ENCODE measurements at places on chromosomes 5 and 9. TPM values are rescaled to one million over a fixed set of nuclear protein-coding genes. Genes with fewer than 3 reads are reported as not detected.

DNA sequence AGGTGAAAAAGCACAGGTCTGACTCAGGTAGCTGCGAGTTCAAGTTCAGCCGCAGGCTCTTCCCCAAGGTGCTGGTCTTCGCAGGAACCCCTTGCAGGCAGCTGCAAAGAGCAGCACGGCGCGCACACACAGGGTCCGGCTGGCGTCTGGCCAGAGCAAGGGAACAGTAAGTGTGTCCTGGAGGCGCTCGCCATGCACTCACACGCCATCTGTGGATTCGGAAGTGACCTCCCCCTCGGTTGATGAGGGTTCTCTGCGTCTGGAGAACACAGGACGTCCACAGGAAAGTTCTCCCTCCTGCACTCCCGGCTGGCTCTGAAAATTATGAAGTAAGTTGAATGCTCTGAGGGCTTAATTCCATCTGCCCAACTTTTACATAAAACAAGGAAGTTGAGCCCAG lies 14.0 kb upstream of the EGFL7 start:
- no peak overlapping the region for H3K4me3 ChIP-seq
- no peaks in the 10 kb centered on the region for H3K4me1 ChIP-seq
- no peaks in the 10 kb centered on the region for H3K36me3 ChIP-seq
- H3K27ac ChIP-seq = no peak overlapping the region
- DNase-seq = no peak

DNA sequence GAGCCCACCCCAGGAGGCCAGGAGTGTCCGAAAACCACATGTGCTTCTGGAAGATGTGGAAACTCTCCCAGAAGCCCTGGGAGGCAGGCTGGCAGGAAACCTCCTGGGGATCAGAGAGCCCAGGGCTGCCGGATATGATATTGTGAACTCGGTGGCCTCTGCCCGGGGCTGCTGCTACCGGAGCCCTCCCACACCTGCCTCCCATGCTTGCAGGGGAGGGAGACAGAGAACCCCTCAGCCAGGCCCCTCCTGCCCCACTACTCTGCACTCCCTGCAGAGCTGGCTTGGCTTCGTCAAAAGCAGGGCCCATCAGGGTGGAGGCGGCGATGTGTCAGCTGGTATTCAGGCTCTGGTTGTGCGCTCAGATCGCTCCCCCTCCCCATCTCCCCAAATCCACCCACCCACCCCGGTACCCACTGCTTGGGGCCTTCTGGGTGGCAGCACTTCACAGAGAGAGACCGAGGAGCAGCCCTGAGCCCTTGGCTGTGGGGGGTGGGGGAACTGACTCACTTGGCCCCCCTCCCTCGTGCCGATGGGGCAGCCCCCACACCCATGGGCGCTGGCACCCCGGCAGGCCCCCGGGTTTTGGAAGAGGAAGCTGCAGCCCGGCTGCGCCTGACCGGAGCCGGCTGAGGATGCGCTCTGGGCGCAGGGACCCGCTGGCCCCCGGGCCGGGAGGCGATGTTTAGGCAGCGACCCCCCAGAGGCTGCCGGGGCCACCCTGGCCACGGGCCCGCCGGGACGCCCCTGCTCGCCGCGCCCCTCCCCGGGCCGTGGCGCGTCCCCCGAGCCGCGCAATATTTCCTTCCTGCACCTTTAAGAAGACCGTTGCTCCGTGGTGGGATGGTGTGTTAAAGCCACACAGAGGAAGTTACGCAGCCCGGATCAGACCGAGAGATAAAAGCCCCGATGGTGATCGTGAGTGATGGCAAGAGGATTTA lies 786 bp upstream of the NTNG2 start:
- no peak for DNase-seq
- peak overlapping the region; percentile 73 for H3K4me3 ChIP-seq
- no peak overlapping the region for H3K27ac ChIP-seq
- H3K36me3 ChIP-seq = no peaks in the 10 kb centered on the region

DNA sequence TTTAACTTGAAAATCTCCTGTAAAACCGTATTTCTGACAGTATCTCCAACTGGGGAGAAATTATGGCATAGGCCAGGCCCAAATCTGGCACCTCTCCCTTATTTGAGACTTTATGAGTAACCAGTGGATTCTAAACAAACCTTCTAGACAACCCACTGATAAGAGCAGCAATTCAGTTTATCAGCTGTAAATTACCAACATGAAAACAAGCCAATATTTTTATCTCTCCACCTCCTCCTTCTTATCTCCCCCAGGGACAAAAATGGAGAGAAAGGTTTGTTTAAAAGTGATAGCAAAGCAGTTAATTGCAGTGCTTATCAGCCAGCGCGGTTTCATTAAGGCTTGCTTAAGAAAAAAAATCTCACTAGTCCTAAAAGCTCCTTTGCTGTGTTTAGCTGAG lies 53.8 kb downstream of the KCNV2 start:
- no peak overlapping the region for H3K27ac ChIP-seq
- no peaks in the 10 kb centered on the region for H3K4me1 ChIP-seq
- no peak overlapping the region for H3K4me3 ChIP-seq
- no peaks in the 10 kb centered on the region for H3K27me3 ChIP-seq
- DNase-seq = no peak

- no peaks in the 10 kb centered on the region for H3K27me3 ChIP-seq
- H3K4me1 ChIP-seq = no peaks in the 10 kb centered on the region
- no peak overlapping the region for H3K27ac ChIP-seq
- no peak overlapping the region for H3K4me3 ChIP-seq
Measured at GRCh38 chr5:157175071-157175612, 5.5 kb upstream of the ITK start.

GRCh38 chr9:38727497-38728001 lies 7.6 kb upstream of the FAM240B start:
- no peak overlapping the region for H3K4me3 ChIP-seq
- peak overlapping the region; percentile 9 for H3K27ac ChIP-seq
- DNase-seq = peak; percentile 81
- H3K36me3 ChIP-seq = no peaks in the 10 kb centered on the region
- no peaks in the 10 kb centered on the region for H3K4me1 ChIP-seq

GRCh38 chr5:156800929-156801328 lies 49.2 kb upstream of the PPP1R2B start:
- peak overlapping the region; percentile 84 for H3K27ac ChIP-seq
- H3K4me3 ChIP-seq = no peak overlapping the region
- DNase-seq = peak; percentile 43
- peaks cover 3% of the 10 kb centered on the region for H3K36me3 ChIP-seq
- H3K4me1 ChIP-seq = peaks cover 12% of the 10 kb centered on the region

Gene ARL10
- total RNA-seq = 7.9 TPM

- H3K4me3 ChIP-seq = peak overlapping the region; percentile 19
- no peaks in the 10 kb centered on the region for H3K36me3 ChIP-seq
- peak; percentile 88 for DNase-seq
- H3K4me1 ChIP-seq = no peaks in the 10 kb centered on the region
- no peaks in the 10 kb centered on the region for H3K27me3 ChIP-seq
Measured at GRCh38 chr9:93827545-93828330, 127.4 kb downstream of the BARX1 start.

GRCh38 chr5:44002381-44002901 lies 386.8 kb downstream of the FGF10 start:
- no peak for DNase-seq
- no peaks in the 10 kb centered on the region for H3K36me3 ChIP-seq
- no peaks in the 10 kb centered on the region for H3K4me1 ChIP-seq
- H3K4me3 ChIP-seq = no peak overlapping the region
- no peaks in the 10 kb centered on the region for H3K27me3 ChIP-seq

GRCh38 chr5:76818844-76819831 lies at the start of gene F2RL1:
Gene F2RL1 (plus strand): TSS chr5:76819030. CDS start chr5:76819183, 153 bp downstream.
- peak; percentile 98 for DNase-seq
- no peaks in the 10 kb centered on the region for H3K36me3 ChIP-seq
- no peaks in the 10 kb centered on the region for H3K27me3 ChIP-seq
- H3K4me3 ChIP-seq = peak within 1 kb of the TSS; percentile 85
- H3K27ac ChIP-seq = peak within 1 kb of the TSS; percentile 24
- peaks cover 5% of the 10 kb centered on the region for H3K4me1 ChIP-seq

Gene KCNIP1
- 0.24 TPM for total RNA-seq

DNA sequence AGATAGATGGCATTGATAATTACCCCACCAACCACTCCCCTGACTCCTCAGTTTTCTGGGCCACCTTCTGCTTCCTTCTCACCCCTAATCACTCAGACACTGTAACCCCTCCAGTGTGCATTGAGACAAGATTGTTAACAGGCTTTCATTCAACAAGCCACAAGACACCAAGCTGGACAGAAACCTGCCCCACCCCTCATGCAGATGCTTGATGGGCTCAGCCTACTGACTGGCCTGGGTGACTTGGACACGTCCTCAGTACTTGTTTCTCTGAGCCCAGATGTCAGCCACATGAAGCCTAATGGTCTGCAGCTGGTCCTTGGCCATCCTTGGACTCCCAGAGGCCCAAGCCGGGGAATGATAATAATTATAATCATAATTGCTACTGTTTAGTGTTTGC lies 71.4 kb upstream of the SMIM23 start:
- H3K4me1 ChIP-seq = no peaks in the 10 kb centered on the region
- no peaks in the 10 kb centered on the region for H3K27me3 ChIP-seq
- no peak overlapping the region for H3K27ac ChIP-seq
- no peaks in the 10 kb centered on the region for H3K36me3 ChIP-seq

DNA sequence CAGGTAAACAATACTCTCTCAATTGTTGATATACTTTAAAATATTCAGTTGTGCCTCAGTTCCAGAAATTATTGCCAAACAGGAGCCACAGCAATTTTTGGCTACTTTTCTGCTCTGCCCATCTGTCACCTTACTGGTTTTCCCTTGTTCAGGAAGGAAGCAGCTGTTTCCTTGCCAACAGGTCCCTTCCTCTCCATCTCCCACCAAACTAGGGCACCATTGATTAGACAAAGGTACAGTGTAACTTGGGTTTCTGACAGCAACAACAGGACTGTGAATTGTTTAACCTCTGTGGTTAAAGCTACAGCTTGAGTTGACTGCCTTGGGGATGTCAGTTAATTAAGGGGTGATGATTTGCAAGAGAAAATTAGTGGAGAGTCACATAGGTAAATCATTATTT lies 76.9 kb downstream of the PIP5K1B start:
- no peak for DNase-seq
- peaks cover 5% of the 10 kb centered on the region for H3K4me1 ChIP-seq
- H3K4me3 ChIP-seq = peak overlapping the region; percentile 16
- H3K27ac ChIP-seq = no peak overlapping the region

Gene CCDC152
- total RNA-seq = 0.13 TPM

DNA sequence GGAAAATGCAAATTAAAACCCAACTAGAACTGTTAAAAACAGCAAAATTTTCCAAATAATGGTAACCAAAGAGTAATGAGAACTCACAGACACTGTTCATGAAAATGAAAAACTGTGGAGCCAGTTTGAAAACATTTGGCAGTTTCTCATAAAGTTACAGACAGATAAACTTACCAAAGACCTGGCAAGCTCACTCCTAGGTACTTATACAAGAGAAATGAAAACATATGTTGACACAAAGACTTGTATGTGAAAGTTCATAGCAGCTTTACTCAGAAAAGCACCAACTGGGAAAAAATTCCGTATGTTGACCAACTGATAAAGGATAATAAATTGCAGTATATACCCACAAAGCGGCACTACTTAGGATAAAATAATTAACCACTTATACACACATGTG lies 10.3 kb downstream of the ZNF782 start:
- DNase-seq = no peak
- H3K27me3 ChIP-seq = no peaks in the 10 kb centered on the region
- peaks cover 36% of the 10 kb centered on the region for H3K36me3 ChIP-seq
- H3K27ac ChIP-seq = no peak overlapping the region
- no peaks in the 10 kb centered on the region for H3K4me1 ChIP-seq

Gene CCDC180
- total RNA-seq = 5.9 TPM

DNA sequence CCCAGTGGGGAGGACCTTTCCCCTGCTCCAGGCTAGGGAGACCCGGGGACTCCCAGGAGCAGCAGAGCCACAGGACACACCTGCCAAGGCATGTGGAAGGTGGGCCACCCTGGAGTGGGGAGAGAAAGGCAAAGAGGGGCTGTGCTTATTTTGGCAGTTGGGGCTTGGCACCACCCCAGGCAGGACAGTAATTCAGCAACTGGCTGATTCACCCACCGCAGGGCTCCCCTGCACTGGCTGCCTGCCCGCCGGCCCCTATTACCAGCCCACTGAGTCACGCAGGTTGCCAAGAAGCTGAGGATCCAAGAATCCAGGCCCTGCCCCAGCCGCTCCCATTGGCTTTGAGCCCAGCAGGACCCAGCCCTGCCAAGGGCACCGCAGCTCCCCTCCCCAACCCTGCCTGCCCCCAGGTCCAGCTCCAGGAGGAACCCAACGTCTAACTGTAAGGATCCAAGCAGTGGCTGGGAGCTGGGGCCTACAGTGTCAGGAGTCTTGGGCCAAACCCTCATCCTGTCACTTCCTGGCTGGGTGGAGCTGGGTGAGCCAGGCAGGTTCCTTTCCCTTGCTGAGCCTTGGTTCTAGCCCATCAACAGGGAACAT lies 14.2 kb upstream of the RALGDS start:
- H3K36me3 ChIP-seq = no peaks in the 10 kb centered on the region
- H3K27me3 ChIP-seq = no peaks in the 10 kb centered on the region
- H3K27ac ChIP-seq = no peak overlapping the region
- DNase-seq = no peak
- no peaks in the 10 kb centered on the region for H3K4me1 ChIP-seq

- no peak for DNase-seq
- H3K36me3 ChIP-seq = no peaks in the 10 kb centered on the region
- H3K27me3 ChIP-seq = no peaks in the 10 kb centered on the region
- no peaks in the 10 kb centered on the region for H3K4me1 ChIP-seq
Measured at GRCh38 chr9:99595796-99596195, 225.9 kb upstream of the NR4A3 start.

DNA sequence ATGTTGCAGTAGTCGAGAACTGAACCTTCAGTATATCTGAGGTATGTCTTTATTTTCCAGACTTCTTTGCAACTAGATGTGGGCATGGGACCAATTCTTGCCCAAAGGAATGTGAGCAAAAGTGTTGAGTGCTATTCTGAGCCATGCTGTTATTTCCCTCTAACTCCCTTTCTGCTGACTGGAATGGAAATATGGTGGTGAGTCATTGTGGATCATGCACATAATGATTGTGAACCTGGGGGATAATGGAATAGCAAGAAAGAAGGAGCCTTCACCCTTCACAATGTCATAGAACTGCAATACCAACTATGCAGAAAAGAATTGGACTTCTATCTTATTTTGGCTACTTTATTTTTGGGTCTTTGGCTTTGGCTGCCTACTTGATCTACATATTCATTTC lies 10.3 kb upstream of the DOCK2 start:
- no peaks in the 10 kb centered on the region for H3K27me3 ChIP-seq
- H3K27ac ChIP-seq = no peak overlapping the region
- no peak for DNase-seq
- H3K36me3 ChIP-seq = no peaks in the 10 kb centered on the region
- no peak overlapping the region for H3K4me3 ChIP-seq

DNA sequence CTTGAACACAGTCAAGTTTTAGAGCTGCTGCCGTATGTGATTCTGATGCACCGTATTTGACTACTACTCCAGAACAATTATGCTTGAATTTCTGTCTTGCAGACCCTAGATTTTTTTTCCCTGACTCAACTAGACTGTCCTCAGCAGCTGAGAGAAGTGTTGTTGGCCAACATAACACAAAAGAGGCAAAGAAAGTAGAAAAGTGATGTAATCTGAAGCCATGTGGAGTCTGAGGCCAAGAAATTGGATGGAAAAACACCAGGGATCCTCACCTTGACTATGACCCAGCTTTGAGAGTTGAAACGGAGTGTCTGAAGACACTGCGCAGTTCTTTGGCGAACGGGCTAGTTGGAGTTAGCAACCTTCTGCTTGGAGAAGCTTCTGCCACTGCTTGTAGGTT lies 36.3 kb upstream of the FGF1 start:
- no peak overlapping the region for H3K27ac ChIP-seq
- DNase-seq = no peak
- H3K36me3 ChIP-seq = no peaks in the 10 kb centered on the region
- H3K4me1 ChIP-seq = peaks cover 6% of the 10 kb centered on the region
- no peak overlapping the region for H3K4me3 ChIP-seq

GRCh38 chr9:77534376-77535057 lies 113.6 kb downstream of the GNA14 start:
- peak; percentile 70 for DNase-seq
- H3K27ac ChIP-seq = peak overlapping the region; percentile 42
- H3K27me3 ChIP-seq = no peaks in the 10 kb centered on the region
- peaks cover 8% of the 10 kb centered on the region for H3K36me3 ChIP-seq
